ENCODE measurements at places on chromosomes 4 and X.

DNA sequence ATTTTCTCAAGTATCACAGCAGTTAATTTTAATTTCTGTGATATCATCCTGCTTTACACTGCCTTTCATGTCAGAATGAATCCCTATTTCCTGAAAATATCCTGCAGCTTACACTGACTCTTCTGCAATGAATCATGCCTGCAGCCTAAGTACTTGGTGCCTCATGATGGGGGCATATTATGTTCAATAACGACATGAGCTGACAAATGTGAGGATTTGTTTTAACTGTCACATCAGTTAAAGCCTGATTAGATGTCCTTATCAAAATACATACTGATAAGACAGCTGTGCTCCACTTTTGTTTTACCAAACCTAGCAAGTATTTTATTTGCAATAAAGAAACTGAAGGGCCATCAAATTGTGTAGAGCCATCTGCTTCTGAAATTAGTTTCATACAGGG is 359.9 kb upstream of the AGA start:
- no peak for DNase-seq

DNA sequence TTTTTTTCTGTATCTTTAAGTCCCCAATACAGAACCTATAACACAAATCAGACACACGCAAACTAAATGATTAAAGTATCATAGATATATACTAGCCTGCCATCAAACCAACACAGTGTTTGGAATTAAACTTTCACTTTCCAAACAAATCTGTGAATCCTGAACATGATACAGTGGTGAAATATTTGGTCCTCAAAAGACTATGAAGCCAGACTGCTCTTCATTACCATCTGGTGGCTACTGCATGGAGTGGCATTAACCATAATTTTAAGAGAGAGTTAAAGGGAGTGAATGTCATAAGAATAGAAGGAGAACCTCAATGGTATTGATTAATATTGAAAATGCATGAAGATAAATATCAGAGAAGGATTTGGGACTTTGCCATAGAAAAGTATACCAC is 9.2 kb upstream of the GABRA4 start:
- no peak for DNase-seq

GRCh38 chrX:48456628-48457331 is 13.3 kb downstream of the SLC38A5 start:
- no peak for DNase-seq

- no peak for DNase-seq
Observed at GRCh38 chr4:40228497-40229365, 31.9 kb downstream of the RHOH start.

GRCh38 chr4:139668036-139668435 is 2.4 kb downstream of the MGST2 start:
- DNase-seq, result no peak

DNA sequence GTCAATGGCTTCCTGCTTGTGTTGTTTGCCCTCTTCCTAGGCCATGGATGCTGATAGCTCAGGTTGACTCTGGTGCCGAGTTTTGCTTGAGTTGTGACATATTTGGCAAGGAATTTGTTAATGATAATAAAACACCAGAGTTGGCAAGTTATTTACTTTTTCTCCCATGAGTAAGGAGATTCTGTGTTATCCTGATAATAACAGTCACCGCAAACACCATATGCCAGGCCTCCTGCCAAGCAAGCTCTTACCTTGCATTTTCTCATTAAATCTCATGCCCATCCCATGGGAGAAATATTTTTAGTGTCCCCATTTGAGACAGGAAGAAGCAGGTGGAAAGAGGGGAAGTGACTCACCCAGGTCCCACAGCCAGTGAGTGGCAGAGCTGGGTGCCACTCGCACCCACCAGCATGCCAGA is 67.4 kb upstream of the CLCN4 start:
- no peak for DNase-seq

- no peak for DNase-seq
Observed at GRCh38 chr4:13543032-13543838, 1.1 kb downstream of the NKX3-2 start.

DNA sequence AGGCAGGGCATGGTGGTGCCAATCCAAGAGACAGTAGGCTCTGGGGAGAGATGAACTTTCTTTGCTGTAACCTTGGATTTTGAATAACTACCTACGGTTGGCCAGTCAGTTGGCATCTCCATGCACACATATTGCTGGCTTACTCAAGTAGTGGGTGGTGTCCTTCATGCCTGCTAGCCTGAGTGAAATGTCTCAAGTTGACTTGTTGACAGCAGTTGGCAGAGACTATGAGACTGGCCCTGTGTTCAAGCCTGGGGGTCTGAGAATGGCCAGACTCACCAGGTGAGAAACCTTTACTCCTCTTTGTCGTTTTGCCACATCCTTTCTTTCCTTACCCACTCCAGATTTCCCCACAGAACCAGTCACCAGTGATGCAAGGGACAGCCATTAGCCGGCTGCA is 173.3 kb downstream of the MID1IP1 start:
- no peak for DNase-seq

DNA sequence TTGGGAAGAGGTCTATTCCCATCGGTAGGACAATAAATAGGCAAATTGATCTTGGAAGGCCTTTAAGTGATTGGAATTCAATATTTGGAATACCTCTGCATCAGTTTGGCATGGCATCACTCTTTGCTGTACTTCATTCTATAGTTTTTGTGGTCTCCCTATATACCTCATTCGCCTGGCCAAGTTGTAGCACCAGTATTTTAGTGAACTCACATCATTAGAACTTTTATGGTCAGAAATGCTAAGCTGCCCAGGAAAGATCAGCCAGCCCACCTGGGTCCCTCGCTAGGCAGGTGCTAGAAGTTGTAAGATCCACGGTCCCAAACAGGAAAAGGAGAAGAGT is 40.3 kb downstream of the ZCCHC13 start:
- DNase-seq, result no peak

DNA sequence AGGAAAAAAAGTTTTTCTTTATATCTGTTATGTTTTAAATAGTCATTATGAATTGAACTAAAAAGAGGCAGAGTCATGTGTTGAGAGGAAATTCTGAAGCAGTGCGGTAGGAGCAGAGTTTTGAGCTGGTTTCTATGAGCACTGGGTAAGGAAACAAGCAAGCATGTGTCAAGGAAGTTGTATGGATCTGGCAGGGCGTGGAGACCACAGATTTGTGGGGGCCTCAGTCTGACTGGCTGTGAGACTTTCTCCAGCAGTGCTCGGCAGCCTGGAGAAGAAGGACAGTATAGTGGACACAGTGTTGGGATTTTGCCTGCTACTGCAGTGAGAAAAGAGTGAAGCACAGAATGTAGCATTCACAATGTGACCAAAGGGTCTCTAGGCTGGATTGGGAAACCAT is 399.1 kb downstream of the INPP4B start:
- DNase-seq, result no peak

DNA sequence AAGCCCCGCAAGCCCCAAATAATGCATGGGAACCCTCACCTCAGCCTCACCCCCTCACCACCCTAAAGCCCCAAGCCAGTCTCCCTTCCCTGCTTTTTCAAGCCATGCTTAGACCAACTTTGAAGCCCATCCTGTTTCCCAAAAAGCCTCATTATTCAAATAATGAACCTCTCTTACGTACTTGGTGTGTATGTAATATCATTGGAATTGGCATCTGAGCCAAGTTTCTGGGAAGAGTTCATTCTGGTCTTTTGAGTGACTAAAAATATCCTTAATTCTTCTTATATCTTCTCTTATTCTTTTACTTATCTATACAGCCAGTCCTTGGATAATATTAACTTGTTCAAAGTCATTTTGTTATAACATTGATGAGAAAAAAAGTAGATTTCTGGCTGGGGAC is 875.8 kb upstream of the SLIT2 start:
- DNase-seq, result no peak

DNA sequence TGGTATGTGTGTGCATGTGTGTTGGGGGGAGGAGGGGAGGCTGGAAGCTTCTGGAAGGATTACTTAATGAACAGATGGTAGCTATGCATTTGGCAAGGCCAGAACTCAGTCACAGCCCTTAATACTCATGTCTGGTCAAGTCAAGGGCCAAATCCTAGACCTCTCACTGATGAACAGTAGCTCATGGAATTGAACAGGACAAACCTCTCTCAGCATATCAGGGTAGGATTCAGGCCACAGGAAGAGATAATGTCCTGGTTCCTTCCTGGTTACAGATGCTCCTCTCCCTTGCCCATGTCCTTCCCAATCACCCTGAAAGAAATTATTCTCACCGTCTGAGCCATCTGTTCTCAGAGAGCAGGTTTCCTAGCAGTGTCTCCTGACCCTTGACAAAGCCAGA is 165.7 kb downstream of the SOWAHB start:
- no peak for DNase-seq

- no peak for DNase-seq
Observed at GRCh38 chr4:36207831-36208520, 36.3 kb downstream of the ARAP2 start.

DNA sequence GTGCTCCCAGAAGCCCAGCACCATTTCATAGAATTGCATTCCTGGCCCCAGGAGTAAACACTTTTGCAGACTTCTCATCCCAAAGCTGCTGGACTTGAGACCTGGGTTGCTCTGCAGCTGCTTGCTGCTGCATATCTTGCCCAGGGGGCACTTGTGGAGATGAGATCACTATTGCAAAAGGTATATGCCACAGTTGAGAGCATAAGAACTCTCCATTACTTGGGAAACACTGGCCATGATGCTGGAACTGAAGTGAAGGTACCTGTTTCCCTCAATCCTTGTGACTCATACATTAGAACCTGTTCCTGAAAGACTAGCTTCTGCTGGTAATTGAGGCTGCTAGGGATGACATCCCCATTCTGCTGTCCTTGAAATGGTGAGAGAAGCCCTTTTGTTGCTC is 43.1 kb upstream of the WDR1 start:
- DNase-seq, result no peak

GRCh38 chr4:83724485-83725335 is 188.8 kb downstream of the GPAT3 start:
- no peak for DNase-seq

DNA sequence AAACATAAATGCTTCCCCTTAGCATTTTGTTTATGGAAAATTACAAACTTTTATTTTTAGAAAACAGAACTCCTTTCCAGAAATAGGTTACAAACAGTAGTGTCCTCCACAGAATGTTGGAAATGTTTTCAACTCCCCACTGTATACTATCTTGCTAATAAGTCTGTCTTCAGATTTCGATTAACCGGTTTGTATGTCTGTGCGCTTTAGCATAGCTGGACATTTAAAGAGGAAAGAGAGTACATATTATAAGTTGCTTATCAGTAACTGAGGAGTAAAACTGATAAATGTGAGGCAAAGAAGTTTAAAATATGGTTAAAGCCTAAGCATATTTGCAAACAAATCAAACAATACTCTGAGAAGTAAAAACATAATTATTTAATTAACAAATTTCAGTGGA is 3.4 kb downstream of the CXCL8 start:
- no peak for DNase-seq

DNA sequence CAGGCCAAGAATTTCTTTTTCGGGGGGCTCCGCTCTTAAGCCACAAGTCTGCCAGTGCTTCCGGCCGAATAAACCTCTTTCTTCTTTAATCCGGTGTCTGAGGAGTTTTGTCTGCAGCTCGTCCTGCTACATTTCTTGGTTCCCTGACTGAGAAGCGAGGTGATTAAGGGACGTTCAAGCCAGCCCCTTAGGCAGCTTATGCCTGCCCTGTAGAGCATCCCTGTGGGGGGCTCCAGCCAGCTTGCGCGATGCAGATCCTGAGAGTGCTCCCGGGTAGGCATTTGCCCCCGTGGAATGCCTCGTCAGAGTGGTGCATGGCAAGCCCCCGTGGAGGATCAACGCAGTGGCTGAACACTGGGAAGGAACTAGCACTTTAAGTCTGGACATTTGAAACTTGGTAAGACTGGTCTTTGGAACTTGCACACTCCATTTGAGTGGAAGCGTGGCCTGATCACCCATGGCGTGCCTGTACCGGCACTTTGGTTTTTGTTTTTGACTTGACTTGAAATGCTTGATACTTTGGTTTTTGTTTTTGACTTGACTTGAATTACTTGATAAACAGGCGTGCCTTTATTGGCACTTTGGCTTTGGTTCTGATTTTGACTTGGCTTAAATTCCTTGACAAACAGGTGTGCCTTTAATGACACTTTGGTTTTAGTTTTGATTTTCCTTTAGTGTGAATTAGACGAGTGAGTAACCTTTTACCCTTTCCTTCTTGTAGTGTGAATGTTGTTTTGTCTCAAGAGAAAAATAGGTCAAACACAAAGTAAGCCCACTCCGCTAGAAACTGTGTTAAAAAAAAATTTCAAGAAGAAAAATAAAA is 6.1 kb downstream of the ACOX3 start:
- no peak for DNase-seq

DNA sequence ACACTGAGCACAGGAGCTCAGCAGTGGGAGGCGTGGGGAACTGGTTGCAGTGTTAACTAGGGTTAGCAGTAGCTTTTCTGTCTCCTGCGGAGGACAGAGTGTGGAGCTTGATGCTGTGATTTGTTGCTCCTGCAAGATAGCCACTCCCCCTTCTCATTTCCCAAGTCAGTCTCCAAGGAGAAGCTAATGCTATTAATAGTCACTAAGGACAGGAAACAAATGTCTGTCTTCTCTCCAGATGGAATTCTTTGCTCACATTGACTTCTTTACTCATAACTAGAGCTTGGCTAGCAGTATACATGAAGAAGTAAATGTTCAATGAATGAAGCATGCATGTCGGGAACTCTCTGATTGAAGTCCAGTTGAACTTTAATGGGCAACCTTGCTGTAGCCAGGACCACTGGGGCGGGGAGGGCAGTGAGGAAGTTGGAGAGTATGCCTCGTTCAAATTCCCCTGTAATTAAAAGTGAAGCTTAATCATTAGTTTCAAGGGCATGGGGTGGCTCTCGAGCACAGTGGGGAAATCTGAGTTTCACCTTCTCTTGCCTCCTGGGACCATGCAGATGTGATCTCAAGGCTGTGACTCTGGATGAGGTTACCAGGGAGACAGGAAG is 156.6 kb upstream of the SCML1 start:
- DNase-seq, result no peak

DNA sequence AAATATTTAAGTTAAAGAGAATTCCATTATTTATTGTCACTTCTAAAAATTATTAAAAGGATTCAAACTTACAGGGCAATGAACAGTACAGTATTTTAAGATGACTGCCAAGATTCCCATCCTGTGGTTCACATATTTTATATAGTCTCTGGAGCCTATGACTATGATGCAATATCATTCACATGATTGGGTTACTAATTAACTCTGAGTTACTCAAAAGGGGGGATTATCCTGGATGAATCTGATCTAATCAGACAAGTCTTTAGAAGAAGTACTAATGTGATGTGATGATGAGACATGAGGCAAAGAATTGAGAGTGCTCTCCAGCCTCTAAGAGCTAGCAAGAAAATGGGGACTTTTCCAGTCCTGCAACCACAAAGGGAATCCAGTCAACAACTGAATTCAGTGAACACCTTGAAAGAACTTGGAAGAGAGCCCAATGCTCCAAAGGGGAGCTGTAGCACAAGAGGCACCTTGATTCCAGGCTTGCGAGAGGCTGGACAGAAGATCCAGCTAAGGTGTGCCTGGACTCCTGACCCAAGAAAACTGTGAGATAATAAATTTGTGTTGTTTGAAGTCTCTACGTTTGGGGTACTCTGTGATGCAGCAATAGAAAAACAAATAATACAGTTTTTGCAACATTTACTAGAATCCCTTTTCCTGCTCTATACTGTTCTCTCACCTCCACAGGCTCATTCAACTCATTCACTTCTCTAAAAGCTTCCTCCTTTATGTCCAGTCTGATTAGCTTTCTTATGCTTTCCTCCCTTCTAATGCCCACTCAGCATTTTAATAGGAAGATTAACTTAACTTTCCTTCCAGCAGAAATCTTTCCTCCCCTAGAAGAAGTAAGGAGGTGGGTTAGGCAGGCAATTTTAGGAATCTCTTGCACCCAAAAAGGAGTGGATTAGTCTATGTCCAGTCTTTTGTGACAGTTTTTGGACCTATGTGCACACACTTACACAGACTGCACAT is 133.8 kb upstream of the LCORL start:
- DNase-seq, result no peak

GRCh38 chr4:89253311-89253710 is 54.3 kb downstream of the GPRIN3 start:
- no peak for DNase-seq
